ENCODE measurements at places on chromosomes 16 and 17.
A peak's percentile ranks its signal among the peaks of the same experiment; 100 is the strongest.

- DNase-seq, result no peak
These were observed 7.2 kb upstream of the CRYM start for GRCh38 chr16:21285314-21285713.

GRCh38 chr17:43070872-43071271 lies 45.8 kb downstream of the RND2 start:
- no peak for DNase-seq

DNA sequence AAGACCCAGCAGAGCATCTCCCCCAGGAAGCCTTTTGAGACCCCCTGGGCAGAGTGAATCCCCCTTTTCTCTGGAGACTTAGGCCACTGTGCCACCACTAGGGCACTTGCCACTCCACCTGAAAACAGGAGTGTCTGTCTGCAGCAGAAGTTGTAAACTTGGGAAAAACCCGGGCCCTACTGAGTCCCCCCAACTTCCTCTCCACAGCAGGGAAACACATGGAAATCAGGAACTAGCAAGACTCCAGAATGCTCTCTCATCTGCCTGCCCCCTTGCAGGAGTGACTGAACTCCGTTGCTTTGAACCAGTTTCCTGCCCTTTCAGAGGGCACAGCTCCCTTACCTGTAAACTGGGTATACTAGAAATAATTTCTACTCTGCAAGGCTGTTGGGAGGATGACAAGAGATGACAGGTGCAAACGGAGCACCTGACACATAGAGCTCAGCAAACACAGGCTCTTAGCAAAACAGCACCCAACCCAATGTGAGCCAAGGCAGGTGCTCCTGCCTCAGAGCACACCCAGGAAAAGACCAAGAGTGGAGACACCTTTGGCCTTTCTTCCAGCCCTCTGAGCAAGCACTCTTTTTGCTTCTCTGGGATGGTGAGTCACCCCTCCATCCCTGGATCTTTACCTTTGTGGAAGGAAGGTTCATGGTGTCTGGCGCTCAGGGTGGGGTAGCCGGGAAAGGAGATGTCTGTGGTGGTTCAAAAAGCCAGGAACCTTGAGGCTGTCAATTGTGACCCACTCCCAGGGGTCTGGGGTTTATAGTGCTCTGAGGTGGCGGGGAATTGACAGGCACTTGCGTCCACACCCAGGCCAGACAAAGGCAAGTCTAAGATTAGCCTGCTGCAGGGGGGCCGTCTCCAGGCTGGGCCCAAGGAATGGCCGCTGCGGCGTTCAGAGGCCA lies at the start of gene HCRT:
Gene HCRT (minus strand): TSS at position 740 of the 908 bp plus-strand sequence. CDS start 87 bp downstream, at position 653.
- DNase-seq, result no peak

- DNase-seq, result no peak
These were observed 59.6 kb downstream of the GSG1L start for GRCh38 chr16:28003923-28004322.

- DNase-seq, result no peak
These were observed 895 bp downstream of the ANKRD40CL start for GRCh38 chr17:50766222-50767023.

DNA sequence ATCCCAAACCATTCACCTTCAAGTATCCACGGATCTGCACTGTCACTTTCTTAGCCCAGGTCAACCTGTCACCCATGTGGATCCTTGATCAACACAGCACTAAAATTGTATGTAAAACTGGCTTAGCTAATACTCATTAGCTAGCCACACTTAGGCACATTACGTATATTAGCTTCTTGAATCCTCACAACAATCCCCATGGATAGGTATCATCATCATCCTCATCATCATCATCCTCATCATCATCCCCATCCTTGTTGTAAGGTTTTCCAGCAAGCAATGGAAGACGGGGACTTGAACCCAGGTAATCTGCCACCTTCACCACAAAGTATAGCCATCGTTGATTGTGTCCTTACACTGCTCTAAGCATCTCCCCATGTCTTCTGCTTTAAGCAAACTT lies 184.3 kb downstream of the XYLT1 start:
- no peak for DNase-seq

DNA sequence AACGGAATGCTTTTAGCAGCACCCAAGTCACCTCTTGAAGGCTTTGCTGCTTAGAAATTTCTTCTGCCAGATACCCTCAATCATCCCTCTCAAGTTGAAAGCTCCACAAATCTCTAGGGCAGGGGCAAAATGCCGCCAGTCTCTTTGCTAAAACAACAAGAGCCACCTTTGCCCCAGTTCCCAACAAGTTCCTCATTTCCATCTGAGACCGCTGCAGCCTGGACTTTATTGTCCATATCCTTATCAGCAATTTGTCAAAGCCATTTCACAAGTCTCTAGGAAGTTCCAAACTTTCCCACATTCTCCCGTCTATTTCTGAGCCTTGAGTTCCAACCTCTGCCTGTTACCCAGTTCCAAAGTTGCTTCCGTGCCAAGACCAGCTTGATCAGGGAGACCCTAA lies 27.4 kb downstream of the TMC6 start:
- no peak for DNase-seq

DNA sequence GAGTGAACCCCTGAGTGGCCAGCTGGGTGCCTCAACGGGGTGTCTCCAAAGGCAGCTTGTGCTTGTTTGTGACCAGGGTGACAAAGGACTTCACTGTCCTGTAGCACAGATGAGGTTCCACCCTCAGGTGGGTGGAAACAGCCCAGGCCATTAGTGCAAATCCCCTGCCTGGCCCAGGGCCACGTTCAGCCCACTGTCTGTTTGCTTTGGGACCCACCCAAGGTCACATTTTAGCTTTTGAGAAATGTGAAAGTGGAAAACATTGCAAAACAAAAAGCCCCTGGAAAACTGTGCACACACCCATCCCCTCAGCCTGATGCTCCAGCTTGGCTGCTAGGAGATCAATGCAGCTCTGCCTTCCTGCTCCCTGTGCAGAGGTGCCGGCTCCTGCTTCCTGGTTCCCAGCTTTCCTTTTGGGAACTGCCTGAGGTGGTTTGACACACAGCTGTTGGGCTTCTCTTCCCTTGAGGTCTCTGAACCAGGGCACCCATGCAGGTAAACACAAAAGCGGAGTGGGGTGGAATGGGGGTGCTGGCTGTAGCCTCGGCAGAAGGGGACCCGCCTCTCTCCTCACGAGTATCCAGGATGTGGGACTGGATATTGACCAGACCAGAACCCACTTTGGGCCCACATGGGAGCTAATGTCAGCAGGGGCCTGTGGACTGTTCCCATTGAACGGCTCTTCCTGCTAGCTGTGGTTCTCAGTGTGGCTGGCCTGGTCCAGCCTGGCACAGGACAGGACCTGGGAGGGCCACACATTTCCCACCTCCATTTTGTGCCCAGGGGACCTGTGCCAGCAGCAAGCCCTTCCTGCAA lies 7.9 kb upstream of the SPHK1 start:
- no peak for DNase-seq

- DNase-seq, result peak; percentile 77
These were observed 96.8 kb upstream of the ELAC2 start for GRCh38 chr17:13114601-13115031.

DNA sequence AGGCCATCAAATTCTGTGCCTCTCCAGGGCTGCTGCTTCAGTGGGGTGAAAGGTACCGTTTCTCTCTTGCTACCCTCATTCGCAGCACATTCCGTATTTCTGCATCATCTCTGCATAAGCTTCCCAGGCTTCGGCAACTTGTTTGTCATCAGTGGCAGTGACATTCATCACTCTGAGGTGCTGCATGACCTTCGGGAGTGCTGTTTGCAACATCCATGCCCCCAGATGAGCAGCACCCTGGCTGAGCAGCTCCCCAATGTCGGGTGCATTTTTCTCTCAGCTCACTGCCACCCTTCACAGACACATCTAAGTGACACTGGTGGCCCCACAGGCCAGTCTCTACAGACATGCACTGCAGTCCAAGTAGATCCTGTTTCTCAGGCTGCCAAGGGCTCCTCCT lies 3.8 kb downstream of the CREBBP start:
- DNase-seq, result no peak

DNA sequence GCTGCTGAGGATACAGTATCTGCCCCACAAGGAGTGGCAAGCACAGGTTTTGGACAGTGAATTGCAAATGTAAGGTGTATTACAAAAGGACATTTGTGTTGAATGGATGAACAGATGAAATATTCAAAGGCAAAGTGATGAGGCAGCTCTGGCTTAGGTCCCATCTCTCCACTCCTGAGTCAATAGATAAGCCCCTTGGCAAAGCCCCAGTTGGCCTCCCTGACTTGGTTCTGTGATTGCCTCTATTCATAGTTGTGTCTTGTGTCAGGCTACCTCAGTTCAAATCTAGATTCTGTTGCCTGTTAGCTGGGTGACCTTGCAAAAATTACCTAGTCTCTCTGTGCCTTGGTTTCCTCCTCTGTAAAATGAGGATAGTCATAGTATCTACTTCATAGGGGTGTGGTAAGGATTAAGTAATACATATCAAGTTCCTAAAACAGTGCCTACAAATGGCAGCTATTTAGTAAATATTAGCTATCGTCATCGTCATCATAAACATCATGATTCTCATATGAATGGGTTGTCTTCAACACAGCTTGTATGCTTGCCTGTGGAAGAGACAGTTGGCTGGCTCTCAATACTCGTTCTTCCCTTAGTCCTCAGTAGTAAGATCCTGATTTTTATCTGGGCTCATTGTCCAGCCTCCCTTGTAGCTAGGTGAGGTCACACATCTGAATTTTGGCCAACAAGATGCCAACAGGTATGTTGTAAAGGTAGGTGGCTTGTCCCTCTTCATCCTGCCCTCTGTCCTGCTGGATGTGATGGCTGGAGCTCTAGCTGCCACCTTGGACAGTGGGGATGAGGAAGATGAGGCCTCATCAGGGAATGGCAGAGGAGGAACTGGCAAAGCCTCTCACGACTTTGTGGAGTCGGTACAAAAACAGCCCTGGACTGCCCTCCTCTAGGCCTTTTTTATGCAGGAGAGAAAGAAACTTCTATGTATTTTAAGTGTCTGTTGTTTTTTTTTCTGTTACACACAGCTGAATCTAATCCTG lies 2.1 kb upstream of the MFAP4 start:
- no peak for DNase-seq

DNA sequence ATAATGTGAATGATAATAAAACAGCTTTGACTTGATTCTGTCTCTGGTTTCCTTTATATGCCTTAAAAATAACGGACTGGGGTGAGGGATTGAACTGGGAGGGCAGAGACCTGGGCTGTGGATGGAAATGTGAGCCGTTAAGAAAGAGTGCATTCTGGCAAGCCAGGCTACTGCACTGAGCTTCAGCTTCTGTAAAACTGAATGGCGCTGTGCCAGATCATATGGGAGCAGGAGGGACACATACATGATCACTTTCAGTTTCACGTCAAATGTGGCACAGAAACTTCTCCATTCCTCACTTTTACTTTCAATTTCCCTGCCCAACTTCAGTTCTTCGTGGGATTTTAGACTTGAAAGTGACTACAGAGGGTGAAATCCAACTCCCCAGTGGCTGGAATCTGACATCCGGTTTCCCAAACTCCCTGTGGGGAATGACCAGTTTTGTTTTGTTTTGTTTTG lies 1.1 kb downstream of the MT2A start:
- peak; percentile 60 for DNase-seq

Data from AG04449 (cell line).